ENCODE measurements at places on chromosomes 2 and 18. TPM values are rescaled to one million over a fixed set of nuclear protein-coding genes. Genes with fewer than 3 reads are reported as not detected.

DNA sequence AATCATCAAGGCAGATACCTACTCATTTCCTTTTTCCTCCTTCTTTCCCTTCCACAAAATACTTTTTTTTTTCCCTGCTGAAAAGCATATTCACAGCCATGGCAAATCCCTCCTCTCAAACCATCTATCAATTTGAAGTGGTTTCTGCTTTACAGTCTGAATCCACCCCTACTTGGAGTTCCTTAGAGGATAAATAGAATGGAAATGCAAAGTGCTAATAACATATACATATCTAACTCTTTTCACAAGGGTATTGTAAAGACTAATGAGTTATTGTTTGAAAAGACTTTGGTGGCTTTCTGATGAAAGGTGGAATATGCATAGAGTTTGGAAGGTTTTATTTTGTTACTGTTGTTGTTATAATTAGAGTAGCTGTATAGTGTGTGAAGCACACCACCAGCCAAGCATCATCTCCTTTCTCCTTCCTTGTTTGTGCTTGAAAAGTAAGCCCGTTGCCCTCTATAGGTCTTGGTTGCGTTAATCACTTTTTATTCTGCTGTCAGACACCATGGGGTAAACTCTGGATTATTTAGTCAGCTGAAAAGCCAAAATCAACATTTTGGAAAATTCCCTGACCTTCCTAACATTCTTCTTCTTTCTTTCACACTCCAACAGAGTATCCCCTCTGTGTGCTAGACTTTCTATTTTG, 2126.9 kb upstream of the CELF4 start:
- no peak for DNase-seq

GRCh38 chr18:13541621-13542519, 184.5 kb downstream of the FAM210A start:
- DNase-seq: no peak

DNA sequence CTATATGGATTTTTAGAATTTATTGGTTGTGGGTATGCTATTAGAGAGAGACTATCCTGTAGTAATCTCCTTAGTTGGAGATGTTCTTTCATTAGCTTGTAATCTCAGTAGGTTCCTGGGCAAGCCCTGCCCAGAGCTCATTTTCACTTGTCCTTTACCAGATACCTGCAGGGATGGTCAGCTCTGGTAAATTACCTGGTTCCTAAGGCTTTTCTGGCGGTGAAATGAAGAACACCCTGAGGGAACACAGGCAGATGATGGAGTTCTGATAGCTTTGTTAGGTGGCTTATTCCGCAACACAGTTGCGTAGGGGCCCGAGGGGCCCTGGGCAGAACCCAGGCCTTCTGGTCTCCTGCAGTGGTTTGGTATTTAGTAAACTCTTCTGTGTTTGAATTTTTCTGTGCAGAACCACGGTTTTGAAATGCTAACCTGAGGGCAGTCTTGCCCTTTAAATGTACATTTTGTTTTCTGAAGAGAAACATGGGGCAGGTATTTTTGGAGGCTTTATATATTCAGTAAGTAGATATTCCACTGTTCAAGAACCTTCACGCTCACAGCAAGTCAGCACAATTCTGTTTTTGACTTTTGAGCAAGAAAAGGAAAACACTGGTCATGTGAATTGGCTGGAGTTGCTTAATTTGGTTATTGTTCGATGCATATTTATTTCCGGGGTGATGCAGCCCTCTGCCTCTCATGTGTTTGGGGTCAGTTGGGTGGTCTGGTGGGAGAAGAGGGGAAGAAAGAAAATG, 22.4 kb downstream of the ZNF532 start:
- no peak for DNase-seq

- no peak for DNase-seq
Observed at GRCh38 chr2:135740206-135740605, 1.4 kb upstream of the UBXN4 start.

DNA sequence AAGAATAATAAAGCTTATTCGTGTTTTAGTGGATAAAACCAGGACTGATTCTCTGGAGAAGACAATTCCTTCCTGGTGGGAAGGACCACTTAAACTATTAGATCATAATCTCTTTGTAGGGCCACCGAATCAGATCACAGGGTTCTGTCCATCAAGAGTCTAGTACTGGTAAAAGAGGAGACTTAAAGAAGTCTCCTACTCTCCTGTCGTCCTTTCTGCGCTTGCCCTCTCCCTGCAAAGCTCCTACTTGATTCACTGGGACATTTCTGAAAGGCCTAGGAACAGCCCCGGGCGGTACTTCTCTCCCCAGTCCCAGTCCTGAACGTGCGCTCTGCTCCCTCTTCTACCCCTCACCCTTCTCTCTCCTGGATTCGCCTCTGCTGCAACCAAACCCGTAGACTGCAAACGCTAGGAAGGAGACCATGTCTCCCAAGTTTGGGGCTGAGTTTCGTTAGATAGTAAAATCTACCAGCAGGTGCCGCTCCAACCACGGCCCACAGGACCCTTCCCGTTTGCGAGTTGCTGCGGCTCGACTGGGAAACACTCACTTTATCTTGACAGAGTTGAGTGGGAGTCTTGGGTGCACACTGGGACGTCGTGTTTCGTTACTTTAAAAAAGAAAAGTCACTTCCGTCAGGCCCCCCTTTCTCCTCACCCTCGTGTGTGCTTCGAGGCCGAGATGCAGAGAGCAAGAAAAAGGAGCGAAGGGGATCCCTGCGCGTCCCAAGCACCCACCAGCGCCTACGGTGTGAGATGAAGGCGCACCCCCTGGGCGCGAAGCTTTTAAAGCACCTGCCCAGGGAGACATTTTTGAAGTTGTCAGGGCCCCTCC, 923 bp downstream of the FIGLA start:
- DNase-seq: peak; percentile 73

GRCh38 chr2:23757686-23758433, 169.1 kb downstream of the ATAD2B start:
- peak; percentile 80 for DNase-seq

DNA sequence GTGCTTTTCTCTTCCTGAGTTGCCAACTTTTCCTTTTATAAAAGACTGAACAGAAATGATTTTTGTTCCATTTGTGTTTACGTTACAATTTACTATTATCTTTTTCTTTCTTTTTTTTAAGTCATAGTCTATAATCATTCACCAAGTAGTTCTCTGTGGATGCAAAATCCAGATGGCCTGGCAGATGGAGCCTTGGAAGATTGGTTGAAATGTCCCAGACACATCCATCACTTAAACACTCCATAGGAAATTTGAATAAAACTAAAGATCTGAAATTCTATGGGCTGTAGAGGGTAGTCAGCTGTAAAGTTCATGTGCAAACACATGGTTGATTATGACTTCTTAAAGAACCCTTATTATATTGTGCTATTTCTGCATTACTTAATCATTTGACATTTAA, 164.8 kb upstream of the DOCK10 start:
- DNase-seq: no peak

DNA sequence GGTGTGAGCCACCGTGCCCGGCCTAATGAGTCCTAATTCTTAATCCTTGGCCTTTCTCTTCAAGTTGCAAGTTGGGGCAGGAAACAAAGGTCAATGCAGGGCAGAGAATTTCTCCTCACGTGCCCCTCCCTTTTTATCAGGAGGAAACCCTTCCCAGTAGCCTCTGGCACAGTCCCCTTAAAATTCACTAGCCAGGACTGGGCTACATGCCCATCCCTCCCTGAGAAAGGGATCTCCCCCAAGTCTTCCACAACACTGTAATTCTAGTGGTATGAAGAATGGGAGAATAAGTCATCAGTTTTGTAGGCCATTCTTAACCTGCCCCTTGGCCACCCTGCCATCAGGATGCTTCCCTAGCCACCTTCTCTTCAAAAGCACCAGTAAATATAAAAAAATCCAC, 42.2 kb downstream of the ARID5A start:
- DNase-seq: no peak

DNA sequence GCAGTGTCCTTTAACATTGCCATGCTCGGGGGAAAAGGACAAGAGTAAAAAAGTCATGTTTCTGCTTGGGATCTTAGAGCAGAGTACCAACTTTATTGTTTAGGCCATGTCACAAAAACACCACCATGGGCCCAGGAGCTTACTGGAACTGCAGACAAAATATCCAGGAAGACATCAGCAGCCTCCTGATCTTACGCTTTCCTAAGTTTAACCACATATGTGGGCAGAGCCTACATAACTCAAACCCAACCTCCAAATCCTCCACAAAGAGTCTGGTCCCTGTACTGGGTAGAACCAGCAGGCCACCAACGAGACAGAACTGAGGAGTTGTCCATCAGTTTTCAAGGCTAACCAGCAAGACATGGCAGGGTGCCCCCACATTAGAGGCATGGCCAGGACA, 10.3 kb downstream of the GALNT14 start:
- DNase-seq: no peak

GRCh38 chr2:197240421-197241041, 70.0 kb downstream of the ANKRD44 start:
- DNase-seq: no peak

- DNase-seq: peak; percentile 92
Observed at GRCh38 chr2:172698041-172698863, 37.4 kb upstream of the RAPGEF4 start.

GRCh38 chr18:71370095-71370494, 1081.2 kb downstream of the SOCS6 start:
- no peak for DNase-seq

- no peak for DNase-seq
Observed at GRCh38 chr2:60556175-60556574, 2.7 kb upstream of the BCL11A start.

DNA sequence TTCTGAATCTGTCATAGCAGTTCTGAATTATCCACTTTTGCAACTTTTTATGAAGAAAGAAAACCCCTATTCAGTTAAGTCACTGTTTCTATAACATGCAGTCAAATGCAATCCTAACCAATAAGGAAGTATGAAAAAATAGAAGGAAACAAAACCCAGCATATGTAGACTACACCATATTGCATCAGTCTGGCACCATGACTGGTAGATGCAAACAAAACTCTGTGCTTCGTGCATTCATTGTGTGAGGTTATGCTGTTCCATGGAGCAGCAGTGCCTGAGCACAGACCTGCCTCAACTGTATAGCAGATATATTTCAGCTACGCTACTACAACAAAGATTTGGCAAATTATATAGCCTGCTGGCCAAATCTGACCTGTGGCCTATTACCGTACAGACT, 325.5 kb downstream of the LRP1B start:
- DNase-seq: no peak

DNA sequence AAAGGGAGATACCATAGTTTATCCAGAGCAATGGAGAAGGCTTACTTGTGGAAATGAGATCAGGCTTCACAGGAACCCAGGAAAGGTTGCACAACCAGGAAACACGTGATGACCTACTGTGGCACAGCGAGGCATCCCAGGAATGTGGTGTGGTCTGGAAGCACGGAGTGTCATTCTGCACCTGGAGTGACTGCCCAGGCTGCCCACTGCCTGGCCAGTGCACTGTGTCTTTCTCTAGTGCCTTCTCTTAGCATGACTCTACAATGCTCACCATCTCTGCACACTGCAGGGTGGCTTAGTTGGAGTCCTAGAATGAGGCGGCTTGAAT, 48.9 kb downstream of the CHST9 start:
- DNase-seq: peak; percentile 50

DNA sequence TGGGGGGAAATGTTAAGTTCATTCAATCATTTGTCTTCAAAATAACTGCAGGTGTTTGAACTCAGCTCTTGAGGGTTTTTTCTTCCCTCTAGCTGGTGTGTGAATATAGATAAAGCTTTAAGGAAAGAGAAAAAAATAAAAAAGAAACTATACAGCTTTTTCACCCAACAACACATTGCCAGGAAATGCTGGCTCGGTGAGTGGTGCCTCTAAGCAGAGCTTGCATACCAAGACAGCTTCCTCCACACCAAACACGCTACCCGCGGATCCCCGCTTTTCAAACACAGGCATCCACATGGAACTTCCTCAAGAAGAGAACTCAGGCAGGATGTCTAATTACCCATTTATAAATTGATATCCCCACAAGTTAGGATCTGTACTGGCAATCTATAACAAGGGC, 69.8 kb upstream of the TANK start:
- no peak for DNase-seq

DNA sequence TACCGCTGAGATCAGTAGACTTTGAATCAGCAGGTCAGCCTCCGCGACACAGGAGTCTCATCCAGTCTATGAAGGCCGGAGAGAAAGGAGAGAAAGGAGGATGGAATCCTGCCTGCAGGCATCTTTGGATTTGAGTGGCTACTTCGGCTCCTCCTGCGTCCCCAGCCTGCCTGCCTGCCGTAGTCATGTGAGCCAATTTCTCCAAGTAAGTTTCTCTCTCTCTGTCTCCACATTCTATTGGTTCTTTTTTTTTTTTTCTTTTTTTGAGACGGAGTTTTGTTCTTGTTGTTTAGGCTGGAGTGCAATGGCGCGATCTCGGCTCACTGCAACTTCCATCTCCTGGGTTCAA, 16.7 kb downstream of the PDCD1 start:
- no peak for DNase-seq

GRCh38 chr18:45621061-45621511, 5.8 kb downstream of the SLC14A2 start:
- peak; percentile 51 for DNase-seq

- DNase-seq: no peak
Observed at GRCh38 chr2:159188449-159188848, 98.1 kb downstream of the WDSUB1 start.

GRCh38 chr18:50507120-50507590, 52.7 kb upstream of the MAPK4 start:
- DNase-seq: peak; percentile 29

GRCh38 chr2:95261602-95262001, 12.6 kb upstream of the PROM2 start:
- no peak for DNase-seq

The IL36B gene
- total RNA-seq: not detected

The EFEMP1 gene
- 59.6 TPM for total RNA-seq

The SAG gene
- not detected for total RNA-seq

The DNER gene
- 1.1 TPM for total RNA-seq

The GBX2 gene
- 30.5 TPM for total RNA-seq

The PSMA8 gene
- total RNA-seq: not detected

The DYNAP gene
- total RNA-seq: not detected

The DLX2 gene
- 0.29 TPM for total RNA-seq

The ICA1L gene
- total RNA-seq: 1.3 TPM

The NRP2 gene
- 18.3 TPM for total RNA-seq

The FAM110C gene
- total RNA-seq: 6.8 TPM

The PRR30 gene
- not detected for total RNA-seq

The ZNF804A gene
- 1.9 TPM for total RNA-seq

The RUFY4 gene
- total RNA-seq: not detected

The EML6 gene
- total RNA-seq: 15.7 TPM

The CFC1 gene
- total RNA-seq: not detected

The ZAP70 gene
- total RNA-seq: not detected

The OSBPL6 gene
- total RNA-seq: 4.0 TPM

The CFAP65 gene
- 0.18 TPM for total RNA-seq
